ENCODE measurements at places on chromosomes 2 and 18. TPM values are rescaled to one million over a fixed set of nuclear protein-coding genes. Genes with fewer than 3 reads are reported as not detected.

ZNF236 gene
- total RNA-seq, result 21.3 TPM

LRRTM4 gene
- total RNA-seq, result not detected

ATL2 gene
- 91.2 TPM for total RNA-seq

ALPI gene
- not detected for total RNA-seq

GTF2A1L gene
- 4.7 TPM for total RNA-seq

C1GALT1C1L gene
- total RNA-seq, result 0.37 TPM

IL36G gene
- total RNA-seq, result not detected

PPP4R3B gene
- total RNA-seq, result 80.8 TPM

CCBE1 gene
- total RNA-seq, result 0.27 TPM

LRPPRC gene
- total RNA-seq, result 72.5 TPM

UGT1A1 gene
- total RNA-seq, result not detected

DLX1 gene
- not detected for total RNA-seq

PXDN gene
- total RNA-seq, result 38.7 TPM

ALK gene
- not detected for total RNA-seq

C2orf15 gene
- total RNA-seq, result 1.5 TPM

WNT6 gene
- 9.4 TPM for total RNA-seq

CEBPZ gene
- 34.8 TPM for total RNA-seq

NYAP2 gene
- 0.17 TPM for total RNA-seq

All from spleen (tissue), 13 donors.